Nephron progenitor cell (in vitro differentiated cells): ENCODE measurements at places on chromosomes 1 and 21.

- H3K27me3 ChIP-seq, result peaks cover 56% of the 10 kb centered on the region
- no peaks in the 10 kb centered on the region for H3K36me3 ChIP-seq
- no peak for DNase-seq
Measured at GRCh38 chr1:42006093-42006492, 87.4 kb upstream of the HIVEP3 start.

DNA sequence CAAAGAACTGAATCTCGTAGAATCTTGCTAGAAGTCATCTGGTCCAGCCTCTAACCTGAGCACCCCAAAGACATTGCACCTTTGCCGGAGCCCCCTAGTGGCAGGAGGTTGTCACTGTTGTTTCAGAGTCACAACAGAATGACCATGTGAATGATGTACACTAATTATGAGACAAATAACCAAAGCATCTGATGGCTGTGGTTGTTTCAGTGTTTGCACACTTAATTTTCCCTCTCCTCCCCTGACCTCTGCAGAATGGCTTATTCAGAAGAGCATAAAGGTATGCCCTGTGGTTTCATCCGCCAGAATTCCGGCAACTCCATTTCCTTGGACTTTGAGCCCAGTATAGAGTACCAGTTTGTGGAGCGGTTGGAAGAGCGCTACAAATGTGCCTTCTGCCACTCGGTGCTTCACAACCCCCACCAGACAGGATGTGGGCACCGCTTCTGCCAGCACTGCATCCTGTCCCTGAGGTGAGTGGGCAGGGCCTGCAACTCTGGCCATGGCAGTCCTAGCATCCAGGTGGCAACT, 26.4 kb downstream of the TRAF5 start:
- H3K4me3 ChIP-seq, result no peak overlapping the region
- DNase-seq, result no peak
- no peak overlapping the region for H3K27ac ChIP-seq
- no peaks in the 10 kb centered on the region for H3K4me1 ChIP-seq

GRCh38 chr1:41072051-41072450, 50.5 kb upstream of the SLFNL1 start:
- no peaks in the 10 kb centered on the region for H3K4me1 ChIP-seq
- DNase-seq, result no peak
- H3K4me3 ChIP-seq, result no peak overlapping the region
- no peak overlapping the region for H3K27ac ChIP-seq

DNA sequence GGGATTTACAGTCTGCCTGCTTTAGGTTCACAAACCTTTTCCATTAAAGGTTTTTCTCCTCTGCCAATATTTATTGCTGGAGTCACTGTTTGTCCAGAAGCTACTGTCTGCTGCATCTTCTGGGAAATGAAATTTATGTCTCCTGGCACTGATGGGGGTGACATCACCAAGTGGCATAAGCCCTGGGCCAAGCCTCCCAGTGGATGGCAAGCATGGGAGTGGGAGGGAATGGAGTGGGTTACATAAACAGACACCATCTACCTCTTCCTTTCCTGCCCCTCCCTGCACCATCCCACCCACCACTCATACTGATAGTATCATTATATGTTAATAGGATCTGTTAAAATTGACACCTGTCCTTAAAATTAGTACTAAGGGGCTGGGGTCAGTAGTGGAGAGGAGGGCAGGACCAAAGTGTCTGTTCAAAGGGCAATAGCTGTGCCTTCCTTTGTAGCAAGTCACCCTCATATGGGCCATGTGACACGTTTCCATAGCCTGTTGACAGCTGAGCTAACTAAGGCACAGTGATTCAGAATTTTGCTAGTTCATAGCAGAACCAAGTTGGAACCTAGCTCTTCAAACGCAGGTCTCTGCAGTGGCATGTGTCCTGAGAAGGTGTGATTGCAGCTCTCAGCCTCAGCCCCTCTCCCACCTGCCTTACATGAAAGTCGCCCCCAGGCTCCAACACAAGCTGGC, 71.0 kb downstream of the MAB21L3 start:
- H3K4me3 ChIP-seq, result no peak overlapping the region
- peaks cover 4% of the 10 kb centered on the region for H3K27me3 ChIP-seq
- no peak overlapping the region for H3K27ac ChIP-seq
- no peaks in the 10 kb centered on the region for H3K36me3 ChIP-seq

GRCh38 chr1:20074055-20074724, 4.2 kb downstream of the PLA2G5 start:
- H3K36me3 ChIP-seq, result no peaks in the 10 kb centered on the region
- H3K4me1 ChIP-seq, result peaks cover 5% of the 10 kb centered on the region
- DNase-seq, result no peak
- H3K4me3 ChIP-seq, result no peak overlapping the region

DNA sequence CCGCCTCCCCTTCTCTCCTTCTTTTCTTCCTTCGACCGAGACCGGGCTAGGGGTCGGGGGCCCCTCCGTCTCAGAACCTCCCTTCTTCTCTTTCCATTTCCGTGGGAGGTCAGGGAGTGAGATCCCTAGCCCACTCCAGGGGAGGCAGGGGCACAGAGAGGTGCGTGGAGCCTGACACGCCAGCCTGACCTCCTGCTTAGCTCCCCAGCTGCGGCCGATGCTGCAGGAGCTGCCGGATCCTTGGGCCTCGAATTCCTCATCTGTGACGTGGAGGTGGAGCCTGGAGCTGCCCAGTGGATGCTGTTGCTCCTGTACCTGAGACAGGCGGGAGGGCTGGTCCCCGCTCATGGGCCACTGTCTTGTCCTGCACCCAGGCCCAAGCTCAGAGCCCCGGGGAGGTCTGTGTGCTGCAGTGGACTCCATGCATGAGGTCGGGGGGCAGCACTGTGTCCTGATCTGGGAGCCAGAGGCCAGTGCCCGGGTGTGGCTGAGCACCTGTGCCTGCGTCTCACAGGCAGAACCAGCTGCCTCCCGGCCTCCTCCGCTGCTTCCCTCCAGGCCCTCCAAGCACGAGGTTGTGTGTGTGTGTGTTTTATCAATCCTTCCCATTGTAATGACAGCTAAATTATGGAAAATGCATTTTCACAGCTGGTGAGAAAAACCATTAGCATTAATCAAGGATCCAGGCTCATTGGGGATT, 55.3 kb upstream of the TTC34 start:
- H3K4me1 ChIP-seq, result no peaks in the 10 kb centered on the region
- DNase-seq, result no peak
- peaks cover 4% of the 10 kb centered on the region for H3K36me3 ChIP-seq
- peaks cover 3% of the 10 kb centered on the region for H3K27me3 ChIP-seq

GRCh38 chr1:207470927-207471326, 16.8 kb downstream of the CR2 start:
- no peaks in the 10 kb centered on the region for H3K36me3 ChIP-seq
- no peaks in the 10 kb centered on the region for H3K4me1 ChIP-seq
- no peak for DNase-seq
- H3K27ac ChIP-seq, result no peak overlapping the region

- no peaks in the 10 kb centered on the region for H3K36me3 ChIP-seq
- DNase-seq, result peak; percentile 45
- H3K27me3 ChIP-seq, result peaks cover 16% of the 10 kb centered on the region
- H3K27ac ChIP-seq, result peak overlapping the region; percentile 8
Measured at GRCh38 chr1:201702936-201703335, 126.0 kb upstream of the IPO9 start.

DNA sequence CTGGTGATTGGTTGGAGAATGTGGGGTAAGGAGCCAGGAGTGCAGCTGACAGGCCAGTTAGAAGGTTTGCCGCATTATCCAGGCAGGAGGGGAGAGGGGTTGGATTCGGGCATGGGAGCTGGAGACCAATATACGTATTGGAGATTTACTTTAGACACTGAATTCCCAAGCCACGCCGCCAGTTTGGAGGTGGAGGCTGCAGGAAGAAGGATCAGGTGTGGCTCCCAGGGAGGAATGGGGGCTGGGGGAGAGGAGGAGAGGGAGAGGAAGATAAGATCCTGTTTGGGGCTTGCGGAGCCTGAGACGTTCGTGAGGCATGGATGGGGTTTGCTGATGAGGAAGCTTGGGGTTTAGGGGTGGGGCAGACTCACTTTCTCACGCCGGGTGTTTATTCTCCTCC, 155.1 kb upstream of the IGSF21 start:
- H3K36me3 ChIP-seq, result no peaks in the 10 kb centered on the region
- peaks cover 29% of the 10 kb centered on the region for H3K27me3 ChIP-seq
- peaks cover 34% of the 10 kb centered on the region for H3K4me1 ChIP-seq
- peak overlapping the region; percentile 23 for H3K27ac ChIP-seq
- no peak for DNase-seq
- no peak overlapping the region for H3K4me3 ChIP-seq
